T-helper 17 cell (primary cell): ENCODE measurements at places on chromosomes 2 and 18. TPM values are rescaled to one million over a fixed set of nuclear protein-coding genes. Genes with fewer than 3 reads are reported as not detected.

- DNase-seq, result no peak
- no peak overlapping the region for H3K27ac ChIP-seq
- no peaks in the 10 kb centered on the region for H3K27me3 ChIP-seq
- H3K4me3 ChIP-seq, result no peak overlapping the region
Measured at GRCh38 chr2:20781656-20782265, 41.1 kb downstream of the LDAH start.

- no peak overlapping the region for H3K4me3 ChIP-seq
- H3K27ac ChIP-seq, result no peak overlapping the region
- DNase-seq, result no peak
- no peaks in the 10 kb centered on the region for H3K36me3 ChIP-seq
- peaks cover 2% of the 10 kb centered on the region for H3K4me1 ChIP-seq
Measured at GRCh38 chr18:51235009-51235789, 37.7 kb upstream of the MEX3C start.

MYOM1 gene
- 0.92 TPM for total RNA-seq

DNA sequence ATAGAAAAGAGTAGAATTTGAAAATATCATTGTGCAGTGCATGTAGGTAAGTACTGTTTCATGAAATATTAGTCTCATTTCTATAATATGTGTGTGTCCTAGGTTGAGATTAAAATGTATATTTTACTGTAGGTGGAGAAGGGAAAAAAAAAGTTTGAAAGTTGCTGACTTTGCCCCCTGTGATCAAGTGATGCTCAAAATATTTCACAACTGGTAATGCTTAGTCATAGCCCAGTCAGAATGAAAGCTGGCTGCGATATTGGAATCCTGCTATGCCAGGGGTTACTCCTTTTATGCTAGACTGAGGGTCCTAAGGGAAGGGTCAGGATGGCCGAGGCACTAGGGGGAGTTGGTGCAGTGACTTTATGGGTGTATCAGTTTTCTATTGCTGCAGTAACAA, 19.5 kb upstream of the CFAP36 start:
- H3K36me3 ChIP-seq, result no peaks in the 10 kb centered on the region
- peaks cover 6% of the 10 kb centered on the region for H3K27me3 ChIP-seq
- no peak overlapping the region for H3K4me3 ChIP-seq
- DNase-seq, result no peak

ADNP2 gene
- 50.0 TPM for total RNA-seq

DNA sequence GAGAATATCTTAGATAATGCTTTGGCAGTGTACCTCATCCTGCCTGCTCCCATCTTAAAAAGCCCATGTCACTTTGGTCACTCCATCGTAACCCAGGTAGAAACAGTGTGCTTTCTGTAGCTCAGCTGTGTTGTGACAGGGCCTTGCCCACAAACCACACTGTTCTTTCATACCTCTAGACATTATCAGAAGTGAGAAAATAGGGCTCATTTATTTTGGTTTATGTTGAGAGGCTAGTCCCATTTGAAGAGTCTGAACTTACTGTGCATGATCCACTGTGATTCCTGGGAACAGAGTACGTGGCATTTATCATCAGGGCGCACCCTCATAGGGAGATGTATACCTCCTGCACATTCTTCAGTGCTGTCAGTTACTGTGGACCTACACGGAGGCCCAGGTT, 69.7 kb downstream of the FEZ2 start:
- no peak overlapping the region for H3K4me3 ChIP-seq
- H3K36me3 ChIP-seq, result no peaks in the 10 kb centered on the region
- no peaks in the 10 kb centered on the region for H3K27me3 ChIP-seq

CEP76 gene
- total RNA-seq, result 10.5 TPM

- peaks cover 7% of the 10 kb centered on the region for H3K27me3 ChIP-seq
- DNase-seq, result no peak
- no peak overlapping the region for H3K4me3 ChIP-seq
- H3K27ac ChIP-seq, result no peak overlapping the region
Measured at GRCh38 chr18:59547581-59548182, 149.5 kb downstream of the CCBE1 start.

- H3K27ac ChIP-seq, result no peak overlapping the region
- DNase-seq, result no peak
- H3K4me1 ChIP-seq, result no peaks in the 10 kb centered on the region
Measured at GRCh38 chr18:37270038-37270665, 295.4 kb downstream of the CELF4 start.

DSEL gene
- 1.1 TPM for total RNA-seq

GRCh38 chr2:238571661-238572372, 145.1 kb downstream of the ASB1 start:
- no peaks in the 10 kb centered on the region for H3K4me1 ChIP-seq
- H3K27ac ChIP-seq, result no peak overlapping the region
- peaks cover 22% of the 10 kb centered on the region for H3K27me3 ChIP-seq
- no peaks in the 10 kb centered on the region for H3K36me3 ChIP-seq

- DNase-seq, result no peak
- H3K27ac ChIP-seq, result no peak overlapping the region
- H3K4me3 ChIP-seq, result no peak overlapping the region
- H3K4me1 ChIP-seq, result no peaks in the 10 kb centered on the region
- H3K36me3 ChIP-seq, result no peaks in the 10 kb centered on the region
- peaks cover 17% of the 10 kb centered on the region for H3K27me3 ChIP-seq
Measured at GRCh38 chr2:63734510-63734909, 107.2 kb upstream of the UGP2 start.

DNA sequence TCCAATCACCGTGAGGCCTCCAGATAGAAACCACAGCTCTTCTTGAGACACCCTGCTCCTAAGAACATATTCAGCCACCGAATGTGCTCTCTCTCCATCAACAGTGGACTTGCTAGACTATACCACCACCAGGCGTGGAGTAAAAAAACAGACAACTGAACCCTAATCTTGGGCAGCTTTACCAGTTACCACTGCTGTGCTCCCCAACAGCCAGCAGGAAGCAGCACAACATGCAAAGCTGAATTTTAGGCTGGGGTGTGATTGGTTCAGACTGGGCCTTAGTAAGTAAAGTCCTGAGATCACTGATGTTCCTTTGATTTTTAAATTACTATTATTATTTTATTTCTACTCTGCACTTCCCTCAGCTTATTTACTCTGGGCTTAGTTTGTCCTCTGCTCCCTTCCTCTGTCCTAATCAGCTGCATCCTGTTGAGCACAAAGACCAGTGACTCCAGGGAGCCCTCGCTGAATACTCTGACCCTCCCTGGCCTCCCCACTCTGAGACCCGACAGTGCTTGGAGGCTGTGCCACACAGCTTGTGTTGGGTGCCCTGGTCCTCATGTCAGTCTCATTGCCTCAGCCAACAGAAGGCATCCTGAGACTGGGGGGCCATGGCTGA, 21.9 kb downstream of the MRPL35 start:
- H3K4me3 ChIP-seq, result no peak overlapping the region
- H3K36me3 ChIP-seq, result no peaks in the 10 kb centered on the region
- H3K27me3 ChIP-seq, result no peaks in the 10 kb centered on the region
- peaks cover 15% of the 10 kb centered on the region for H3K4me1 ChIP-seq
- no peak overlapping the region for H3K27ac ChIP-seq

- no peak overlapping the region for H3K27ac ChIP-seq
- H3K36me3 ChIP-seq, result no peaks in the 10 kb centered on the region
- no peaks in the 10 kb centered on the region for H3K4me1 ChIP-seq
- no peak for DNase-seq
- no peak overlapping the region for H3K4me3 ChIP-seq
Measured at GRCh38 chr18:28960146-28960545, 783.2 kb upstream of the CDH2 start.
